ENCODE measurements at places on chromosomes 13 and 19.

- DNase-seq = no peak
Observed at GRCh38 chr19:5882421-5882968, 12.2 kb upstream of the FUT5 start.

- no peak for DNase-seq
Observed at GRCh38 chr19:14165990-14166830, 29.8 kb upstream of the ASF1B start.

- no peak for DNase-seq
Observed at GRCh38 chr13:112634102-112634501, 46.1 kb upstream of the TUBGCP3 start.

GRCh38 chr19:38172001-38172400, 52.0 kb downstream of the DPF1 start:
- DNase-seq = no peak

- peak; percentile 58 for DNase-seq
Observed at GRCh38 chr19:45798995-45799517, 6.4 kb upstream of the DMWD start.

- no peak for DNase-seq
Observed at GRCh38 chr19:15025217-15025616, 24.1 kb upstream of the CASP14 start.

GRCh38 chr13:60398379-60398891, 1.4 kb downstream of the TDRD3 start:
- DNase-seq = no peak

- no peak for DNase-seq
Observed at GRCh38 chr19:47726467-47726866, 13.2 kb downstream of the EHD2 start.

DNA sequence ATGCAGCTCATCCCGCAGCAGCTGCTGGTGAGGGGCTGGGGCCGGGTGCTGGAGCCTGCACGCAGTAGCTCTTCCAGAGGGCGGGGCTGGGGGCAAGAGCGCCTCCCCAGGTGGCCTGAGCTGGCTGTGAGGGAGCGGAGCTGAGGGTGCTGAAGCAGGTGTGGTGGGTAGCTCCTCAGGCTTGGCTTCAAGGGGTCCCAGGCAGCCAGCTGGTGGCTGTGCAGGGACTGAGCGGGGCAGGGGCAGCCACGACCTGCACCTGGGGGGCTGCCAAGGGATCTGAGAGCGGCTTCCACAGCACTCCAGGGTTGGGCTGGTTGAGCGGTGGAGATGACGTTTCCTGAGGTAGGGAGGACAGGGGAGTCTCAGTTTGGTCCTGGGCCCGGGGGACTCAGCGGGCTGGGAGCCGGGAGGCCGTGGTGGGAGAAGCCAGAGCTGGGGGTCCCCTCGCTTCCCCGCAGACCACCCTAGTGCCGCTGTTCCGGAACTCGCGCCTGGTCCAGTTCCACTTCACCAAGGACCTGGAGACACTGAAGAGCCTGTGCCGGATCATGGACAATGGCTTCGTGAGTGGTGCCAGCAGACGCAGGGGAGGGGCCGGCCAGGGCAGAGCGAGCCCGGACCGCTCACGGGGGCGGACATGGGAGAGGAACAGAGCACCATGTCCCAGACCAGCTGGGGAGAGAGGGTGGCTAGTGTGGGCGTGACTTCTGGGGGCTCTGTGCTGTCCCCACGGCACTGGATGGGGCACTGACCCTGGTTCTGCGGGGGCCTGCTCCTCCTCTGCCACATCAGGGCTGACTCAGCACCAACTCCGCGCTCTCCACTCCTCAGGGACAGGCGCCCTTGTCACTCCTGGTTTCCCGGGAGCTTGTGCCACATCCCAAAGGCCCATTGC, 7.4 kb downstream of the PTOV1 start:
- no peak for DNase-seq

GRCh38 chr13:53048880-53049279, 20.3 kb downstream of the OLFM4 start:
- no peak for DNase-seq

DNA sequence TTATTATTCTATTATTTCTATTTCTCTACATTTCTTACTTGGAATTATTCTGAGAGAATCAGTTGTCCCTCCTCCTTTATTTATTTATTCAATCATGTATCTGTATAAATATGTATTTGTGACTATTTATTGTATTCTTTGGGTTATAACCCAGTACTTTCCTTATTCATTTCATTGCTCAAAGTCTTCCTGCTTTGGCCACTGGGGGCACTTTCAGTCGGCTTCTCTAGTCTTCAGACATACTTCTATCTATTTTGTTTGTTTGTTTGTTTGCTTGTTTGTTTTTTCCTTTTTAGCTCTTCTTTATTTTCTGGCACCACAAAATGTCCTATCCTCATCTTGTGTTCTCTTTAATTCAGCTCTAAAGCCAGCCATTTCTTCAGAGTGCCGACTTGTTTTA, 260.4 kb downstream of the NALCN start:
- no peak for DNase-seq

- DNase-seq = no peak
Observed at GRCh38 chr19:35294328-35294727, 2.4 kb downstream of the MAG start.

- DNase-seq = no peak
Observed at GRCh38 chr13:39879286-39880035, 224.0 kb downstream of the COG6 start.

DNA sequence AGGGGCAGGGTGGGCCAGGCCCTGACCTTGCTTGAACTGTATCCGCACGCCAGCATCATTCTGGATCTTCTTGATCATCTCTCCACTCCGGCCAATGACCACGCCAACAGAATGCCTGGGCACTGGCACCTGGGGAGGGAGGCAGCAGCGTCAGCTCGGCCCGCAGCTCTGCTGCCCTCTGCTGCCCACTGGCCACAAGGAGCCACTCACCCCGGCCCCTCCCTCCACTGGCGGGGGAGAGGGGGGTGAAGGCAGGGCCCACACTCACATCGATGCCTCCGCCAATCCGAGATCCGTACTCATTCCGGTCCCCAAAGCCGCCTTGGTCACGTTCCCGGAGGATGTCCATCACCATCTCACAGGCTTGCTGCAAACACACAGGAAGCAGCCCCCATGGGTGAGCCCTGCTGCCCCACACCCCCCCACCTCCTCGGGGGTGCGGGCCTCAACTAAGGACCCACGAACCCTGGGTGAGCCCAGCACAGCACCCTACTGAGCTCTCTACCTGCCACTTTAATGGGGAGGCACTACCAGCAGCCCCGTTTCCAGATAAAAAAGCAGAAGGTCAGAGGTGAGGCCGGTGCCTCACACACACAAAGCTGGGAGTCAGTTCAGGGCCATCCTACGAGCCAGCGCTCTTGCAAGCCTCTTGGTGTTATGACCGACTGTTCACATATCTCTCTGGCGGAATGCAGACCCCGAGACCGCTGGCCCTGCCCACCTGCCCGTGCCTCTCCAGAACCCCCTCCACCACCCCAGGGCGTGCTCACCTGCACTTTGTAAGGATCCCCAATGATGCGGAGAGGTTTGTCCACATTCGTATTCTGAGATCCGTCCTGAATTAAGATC, 6.7 kb downstream of the KHSRP start:
- no peak for DNase-seq

DNA sequence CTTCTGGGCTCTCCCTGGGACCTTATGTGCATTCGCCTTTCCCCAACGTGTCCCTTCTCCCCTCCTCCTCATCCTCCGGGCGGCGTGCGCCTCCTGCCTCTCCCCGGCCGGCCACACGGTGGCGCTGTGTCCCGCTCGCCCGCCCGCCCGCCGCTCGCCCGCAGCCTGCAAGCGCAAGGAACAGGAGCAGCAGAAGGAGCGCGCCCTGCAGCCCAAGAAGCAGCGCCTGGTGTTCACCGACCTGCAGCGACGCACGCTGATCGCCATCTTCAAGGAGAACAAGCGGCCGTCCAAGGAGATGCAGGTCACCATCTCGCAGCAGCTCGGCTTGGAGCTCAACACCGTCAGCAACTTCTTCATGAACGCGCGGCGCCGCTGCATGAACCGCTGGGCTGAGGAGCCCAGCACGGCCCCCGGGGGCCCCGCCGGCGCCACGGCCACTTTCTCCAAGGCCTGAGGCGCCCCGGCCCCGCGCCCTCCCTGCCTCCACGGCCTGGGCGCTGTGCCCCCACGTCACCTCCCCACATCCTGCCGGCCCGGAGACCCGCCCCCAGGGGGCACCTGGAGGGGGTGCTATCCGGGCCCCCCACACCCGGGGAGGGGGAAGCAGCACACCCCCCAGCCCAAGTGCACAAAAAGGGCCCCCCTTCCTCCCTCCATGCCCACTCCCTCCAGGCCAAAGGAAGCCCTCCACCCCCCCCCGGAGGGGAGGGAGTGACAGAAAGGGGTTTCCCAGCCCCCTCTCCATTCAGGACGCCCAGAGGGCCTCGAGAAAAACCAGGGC, 21.9 kb downstream of the ONECUT3 start:
- DNase-seq = no peak

DNA sequence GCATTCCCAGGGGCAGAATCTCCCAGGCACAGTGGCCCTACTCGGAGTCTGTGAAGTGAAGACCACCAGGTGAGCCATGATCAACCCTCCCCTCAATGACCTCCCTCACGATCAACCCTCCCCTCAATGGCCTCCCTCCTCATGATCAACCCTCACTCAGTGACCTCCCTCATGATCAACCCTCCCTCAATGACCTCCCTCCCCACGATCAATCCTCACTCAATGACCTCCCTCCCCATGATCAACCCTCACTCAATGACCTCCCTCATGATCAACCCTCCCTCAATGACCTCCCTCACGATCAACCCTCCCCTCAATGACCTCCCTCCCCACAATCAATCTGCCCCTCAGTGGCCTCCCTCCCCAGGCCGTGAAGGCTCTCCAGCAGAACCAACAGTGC, 32.1 kb downstream of the SBNO2 start:
- DNase-seq = no peak

DNA sequence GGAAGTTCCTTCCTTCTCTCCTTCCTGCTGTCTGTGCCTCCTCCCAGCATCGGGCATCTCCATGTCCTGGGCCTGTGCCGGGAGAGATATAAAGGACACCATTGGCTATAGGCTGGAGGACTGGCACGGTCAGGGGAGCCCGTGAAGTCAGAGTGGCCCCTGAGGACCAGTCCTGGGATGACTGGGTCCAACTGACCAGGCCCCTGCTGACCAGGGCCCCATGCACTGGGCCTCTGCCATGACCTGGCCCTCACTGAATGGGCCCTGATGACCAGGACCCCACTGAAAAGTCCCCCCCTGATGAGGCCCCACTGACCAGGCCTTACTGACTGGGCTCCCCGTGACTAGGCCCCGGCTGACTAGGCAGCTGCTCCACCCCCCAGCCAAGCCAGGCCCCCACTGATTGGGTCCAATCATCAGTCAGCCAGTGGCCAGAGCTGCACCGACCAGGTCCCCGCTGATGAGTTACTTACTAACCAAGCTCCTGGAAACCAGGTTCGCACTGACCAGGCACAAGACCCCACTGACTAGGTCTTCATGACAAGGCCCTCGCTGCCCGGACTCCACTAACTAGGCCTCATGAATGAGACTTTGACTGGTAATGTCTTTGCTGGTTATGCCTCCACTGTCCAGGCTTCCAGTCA, 20.0 kb upstream of the ZNF14 start:
- no peak for DNase-seq

DNA sequence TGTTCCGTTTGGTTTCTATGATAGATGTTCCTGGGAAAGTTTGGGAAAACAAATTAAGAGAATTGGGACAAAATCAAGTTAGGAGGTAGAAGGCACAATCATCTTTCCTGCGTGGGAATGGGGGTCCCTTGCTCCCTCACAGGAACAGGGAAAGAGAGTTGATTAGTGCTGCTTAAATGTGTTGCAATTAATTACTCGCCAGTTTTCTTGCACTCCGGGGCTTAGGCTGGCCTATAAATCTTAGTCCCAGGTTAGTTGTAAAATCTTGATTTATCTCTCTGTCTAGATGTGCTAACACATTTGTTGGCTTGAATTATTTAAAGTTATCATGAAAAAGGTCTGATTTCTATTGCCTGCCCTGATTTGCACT, 10.1 kb downstream of the B3GLCT start:
- no peak for DNase-seq

DNA sequence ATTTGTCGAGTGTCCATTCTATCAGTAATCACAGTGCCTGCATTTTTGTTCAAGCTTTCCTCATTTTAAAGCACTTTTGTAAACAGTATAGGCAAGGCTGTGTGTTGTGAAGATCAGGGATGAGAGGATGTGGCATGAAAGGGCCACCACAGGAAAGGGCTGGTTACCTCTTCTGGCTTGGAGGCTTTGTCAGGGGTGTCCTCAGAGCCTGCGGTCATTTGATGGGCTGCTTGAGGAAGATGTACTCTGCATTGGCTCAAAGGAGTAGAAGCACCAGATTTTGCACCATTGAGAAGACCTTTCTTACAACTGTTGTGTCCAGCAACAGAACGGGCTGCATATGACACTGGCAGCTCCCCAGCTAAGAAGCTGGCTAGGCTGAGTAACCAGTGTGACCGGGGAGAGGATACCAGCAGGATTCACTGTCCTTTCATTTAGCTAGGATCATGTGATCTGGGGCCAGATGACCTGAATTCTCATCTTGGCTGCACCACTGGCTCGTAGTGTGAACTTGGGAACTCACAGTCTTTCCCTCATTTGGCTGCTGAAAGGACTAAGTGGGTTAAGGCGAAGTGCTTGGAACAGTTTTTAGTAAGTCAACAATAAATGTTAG, 380.2 kb downstream of the FGF9 start:
- DNase-seq = no peak

- no peak for DNase-seq
Observed at GRCh38 chr13:32895296-32895695, 120.9 kb upstream of the KL start.

DNA sequence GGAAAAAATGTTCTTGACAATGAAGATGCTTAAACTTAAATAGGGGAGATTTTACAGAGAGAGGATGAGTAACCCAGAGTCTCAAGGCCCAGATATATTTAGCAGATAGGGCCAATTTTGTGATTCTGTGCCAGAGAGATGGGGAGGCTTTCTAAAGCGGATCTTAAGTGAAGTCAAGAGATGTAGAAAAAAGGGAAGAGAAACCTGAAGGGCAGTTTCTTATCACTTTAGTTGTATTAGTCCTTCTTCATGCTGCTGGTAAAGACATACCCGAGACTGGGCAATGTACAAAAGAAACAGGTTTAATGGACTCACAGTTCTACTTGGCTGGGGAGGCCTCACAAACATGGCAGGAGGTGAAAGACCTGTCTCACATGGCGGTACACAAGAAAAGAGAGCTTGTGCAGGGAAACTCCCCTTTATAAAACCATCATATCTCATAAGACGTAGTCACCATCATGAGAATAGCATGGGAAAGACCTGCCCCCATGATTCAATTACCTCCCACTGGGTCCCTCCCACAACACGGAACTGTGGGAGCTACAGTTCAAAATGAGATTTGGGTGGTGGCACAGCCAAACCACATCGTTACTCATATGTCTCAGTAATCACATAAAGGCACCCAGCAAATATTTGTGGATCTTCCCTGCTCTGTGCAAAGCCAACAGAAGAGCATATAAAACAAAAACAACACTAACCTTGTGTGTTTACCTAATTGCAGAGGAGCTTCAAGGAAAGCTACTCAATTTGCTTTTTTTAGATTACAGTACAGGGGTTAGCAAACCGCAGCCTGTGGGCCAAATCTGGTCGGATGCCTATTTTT, 102.6 kb upstream of the MYCBP2 start:
- peak; percentile 35 for DNase-seq

GRCh38 chr13:42633495-42633894, 59.5 kb downstream of the TNFSF11 start:
- no peak for DNase-seq

- DNase-seq = no peak
Observed at GRCh38 chr13:24269821-24270220, 39.6 kb upstream of the C1QTNF9 start.

- DNase-seq = no peak
Observed at GRCh38 chr19:49579947-49580263, 451 bp downstream of the NOSIP start.

- no peak for DNase-seq
Observed at GRCh38 chr13:22789027-22789593, 391.7 kb upstream of the SGCG start.
